Activated CD8-positive, alpha-beta T cell treated with anti-CD3 and anti-CD28 coated beads for 36 hours (primary cell): ENCODE measurements at places on chromosomes 3 and 15. TPM values are rescaled to one million over a fixed set of nuclear protein-coding genes. Genes with fewer than 3 reads are reported as not detected.

DOCK3 gene
- total RNA-seq = 4.2 TPM

GOLGA8J gene
- total RNA-seq = not detected

HESX1 gene
- total RNA-seq = 0.54 TPM

HACD3 gene
- 30.2 TPM for total RNA-seq

CLDN16 gene
- total RNA-seq = not detected

DPH3 gene
- 19.9 TPM for total RNA-seq

MAGI1 gene
- 0.47 TPM for total RNA-seq

RTP4 gene
- 3.4 TPM for total RNA-seq
